ENCODE measurements at places on chromosomes 6 and 20.

DNA sequence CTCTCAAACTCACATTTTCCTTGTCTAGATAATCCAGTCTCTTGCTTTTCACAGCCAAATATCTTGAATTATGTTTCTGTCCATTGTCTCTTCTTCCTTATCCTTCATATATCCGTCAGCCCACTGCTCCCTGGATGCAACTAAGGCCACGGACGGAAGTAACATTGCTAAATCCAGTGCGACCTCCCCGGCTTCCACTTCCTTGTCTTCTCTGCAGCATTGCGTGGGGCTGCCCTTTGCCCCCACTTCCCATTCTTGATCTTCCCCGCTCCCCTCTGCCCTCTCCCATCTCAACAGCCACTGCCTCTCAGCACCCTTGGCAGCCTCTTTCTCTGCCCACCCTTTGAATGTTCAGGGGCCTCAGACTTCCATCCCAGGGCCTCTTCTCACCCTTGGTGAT lies 190.4 kb upstream of the UST start:
- no peak for DNase-seq

- DNase-seq: no peak
These were observed 48.2 kb downstream of the APCDD1L start for GRCh38 chr20:58466729-58467571.

DNA sequence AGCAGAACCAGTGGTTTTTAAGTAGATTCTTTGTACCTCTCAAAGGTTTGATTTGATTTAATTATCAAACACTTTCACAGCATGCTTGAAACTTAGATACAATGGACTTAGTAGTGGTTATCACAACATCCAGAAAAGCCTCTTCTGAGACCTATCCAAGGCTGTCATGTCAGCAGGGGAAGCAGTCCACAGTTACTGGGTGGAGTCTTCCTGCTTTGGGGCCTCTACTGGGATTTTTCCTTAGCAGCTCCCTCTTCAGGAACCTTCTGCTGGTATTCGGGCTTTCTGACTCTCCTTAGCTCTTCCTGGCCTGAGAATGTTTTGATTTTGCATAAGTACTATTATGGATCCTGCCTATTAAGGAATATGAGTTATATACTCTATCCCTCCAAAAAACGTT lies 36.0 kb downstream of the ARFGEF2 start:
- DNase-seq: no peak

DNA sequence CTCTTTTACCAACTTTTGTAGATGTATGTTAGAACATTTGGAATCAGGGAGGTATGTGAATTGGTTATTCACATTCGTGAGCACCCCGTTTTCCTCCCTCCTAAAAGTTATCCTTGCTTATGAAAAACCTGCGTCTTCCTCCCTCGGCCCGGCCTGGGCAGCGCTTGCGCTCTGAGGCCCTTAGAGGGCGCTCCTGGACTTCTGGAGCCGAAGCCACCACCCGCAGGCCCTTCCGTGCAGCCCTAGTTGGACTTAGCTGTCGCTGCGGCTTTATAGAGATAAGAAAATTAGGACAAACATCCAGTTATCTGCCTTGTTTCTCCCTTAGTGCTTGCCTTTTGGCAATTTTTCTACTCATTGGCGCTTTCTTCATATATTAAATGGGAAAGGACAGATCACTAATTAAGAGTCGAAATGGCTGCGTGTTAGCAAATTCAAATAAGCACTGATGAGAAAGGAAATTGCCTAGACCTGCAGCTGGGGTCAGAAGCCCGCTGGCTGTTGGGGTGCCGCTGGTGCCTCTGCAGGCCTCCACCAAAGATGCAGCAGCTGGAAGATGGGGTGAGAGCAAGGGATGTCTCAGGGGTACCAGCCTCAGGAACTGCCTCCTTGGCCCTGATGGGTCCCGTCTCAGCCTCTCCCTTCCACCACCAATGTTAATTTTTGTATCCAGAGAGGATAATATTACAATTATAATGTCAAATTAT lies 5.2 kb downstream of the FNDC1 start:
- DNase-seq: peak; percentile 44

DNA sequence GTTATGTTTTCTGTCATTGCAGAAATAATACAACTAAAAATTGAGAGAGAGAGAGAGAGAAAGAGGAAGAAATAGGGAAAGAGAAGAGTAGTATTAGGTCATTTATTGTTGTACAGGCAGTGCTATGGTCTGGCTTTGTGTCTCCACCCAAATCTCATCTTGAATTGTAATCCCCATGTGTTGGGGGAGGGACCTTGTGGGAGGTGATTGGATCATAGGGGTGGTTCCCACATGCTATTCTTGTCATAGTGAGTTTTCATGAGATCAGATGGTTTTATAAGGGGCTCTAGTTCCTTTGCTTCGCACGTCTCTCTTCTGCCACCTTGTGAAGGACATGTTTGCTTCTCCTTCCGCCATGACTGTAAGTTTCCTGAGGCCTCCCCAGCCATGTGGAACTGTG lies 677.4 kb upstream of the CHD6 start:
- DNase-seq: no peak

GRCh38 chr20:53943522-53944291 lies 126.7 kb downstream of the BCAS1 start:
- DNase-seq: no peak

- no peak for DNase-seq
These were observed 34.8 kb upstream of the NCOA3 start for GRCh38 chr20:47466704-47467459.

- no peak for DNase-seq
These were observed 218.6 kb upstream of the ZFP64 start for GRCh38 chr20:52410182-52410647.

DNA sequence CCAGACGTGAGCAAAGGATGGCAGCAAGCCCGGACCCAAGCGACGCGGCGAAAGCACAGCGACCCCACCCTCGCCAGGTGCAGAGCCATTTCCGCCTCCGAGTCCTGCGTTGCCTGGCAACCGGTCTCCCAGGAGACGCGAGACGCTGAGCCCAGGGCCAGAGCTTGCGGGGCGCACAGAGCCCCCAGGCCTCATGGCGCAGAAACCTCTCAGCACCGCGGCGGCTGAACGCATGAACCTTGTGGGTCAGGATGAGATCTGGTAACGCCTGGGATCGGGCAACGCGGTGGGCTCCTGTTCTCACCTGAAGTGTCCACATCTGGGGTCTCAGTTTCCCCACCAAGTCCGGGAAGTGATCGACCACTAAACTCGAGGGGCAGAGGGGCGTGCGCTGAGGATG lies 77.7 kb downstream of the ANKRD60 start:
- no peak for DNase-seq

DNA sequence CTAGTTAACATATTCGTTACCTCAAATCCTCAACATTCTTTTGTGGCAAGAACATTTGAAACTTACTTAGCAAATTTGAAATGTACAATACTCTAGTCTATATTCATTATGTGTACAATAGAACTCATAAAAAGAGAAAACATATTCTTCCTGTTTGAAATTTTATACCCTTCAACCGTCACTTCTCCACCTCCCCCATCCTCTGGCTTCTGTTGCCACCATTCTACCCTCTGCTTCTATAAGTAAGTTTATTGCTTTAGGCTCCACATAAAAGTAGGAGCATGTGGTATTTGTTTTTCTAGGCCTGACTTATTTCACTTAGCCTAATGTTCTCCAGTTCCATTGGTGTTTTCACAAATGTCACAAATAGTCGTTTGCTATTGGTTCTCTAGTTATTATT lies 205.3 kb downstream of the TENT5A start:
- no peak for DNase-seq

- no peak for DNase-seq
These were observed 838.8 kb downstream of the MAFB start for GRCh38 chr20:39850246-39850645.

- DNase-seq: peak; percentile 55
These were observed 27.5 kb downstream of the RSPH3 start for GRCh38 chr6:158972241-158973233.

GRCh38 chr20:50191065-50191543 lies 474 bp downstream of the CEBPB start:
- DNase-seq: no peak

- DNase-seq: no peak
These were observed 56.5 kb upstream of the MAP3K7 start for GRCh38 chr6:90643381-90643780.

- DNase-seq: no peak
These were observed 1.1 kb upstream of the CDC5L start for GRCh38 chr6:44386364-44386928.

GRCh38 chr6:24274441-24275083 lies 83.3 kb downstream of the DCDC2 start:
- DNase-seq: no peak

DNA sequence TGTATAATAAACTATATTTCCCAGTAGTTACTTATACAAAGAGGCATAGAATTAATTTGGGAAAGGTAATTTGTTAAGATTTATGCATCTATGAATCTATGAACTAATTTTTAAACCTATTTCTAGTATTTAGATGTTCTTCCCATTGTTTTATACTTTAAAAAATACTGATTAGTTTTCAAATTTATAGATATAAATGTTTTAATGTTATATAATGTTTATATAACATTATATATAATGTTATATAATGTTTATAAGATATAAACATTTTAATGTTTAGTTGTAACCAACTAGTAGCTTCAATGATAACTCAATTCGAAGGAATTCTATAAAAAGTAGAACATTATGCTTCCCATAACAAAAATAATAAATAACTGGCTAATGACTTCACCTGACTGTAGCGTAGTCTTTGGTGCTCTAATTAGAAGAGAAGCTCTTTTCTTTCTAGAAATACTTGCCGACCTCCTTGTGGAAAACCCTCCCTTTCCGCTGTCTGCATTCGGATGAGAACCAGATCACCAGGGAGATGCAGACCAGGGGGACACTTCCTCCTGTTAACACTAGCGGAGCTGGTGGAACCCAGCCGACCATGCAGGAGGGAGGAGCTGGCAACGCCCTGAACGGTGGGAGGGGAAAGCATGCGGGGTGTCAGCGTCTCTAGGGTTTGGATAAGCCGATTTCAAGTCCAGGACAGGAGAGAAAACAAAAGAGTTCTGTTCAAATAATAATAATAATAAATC lies 158.4 kb downstream of the OR2B2 start:
- DNase-seq: peak; percentile 90

- DNase-seq: no peak
These were observed 77.4 kb downstream of the ASXL1 start for GRCh38 chr20:32435449-32436107.

DNA sequence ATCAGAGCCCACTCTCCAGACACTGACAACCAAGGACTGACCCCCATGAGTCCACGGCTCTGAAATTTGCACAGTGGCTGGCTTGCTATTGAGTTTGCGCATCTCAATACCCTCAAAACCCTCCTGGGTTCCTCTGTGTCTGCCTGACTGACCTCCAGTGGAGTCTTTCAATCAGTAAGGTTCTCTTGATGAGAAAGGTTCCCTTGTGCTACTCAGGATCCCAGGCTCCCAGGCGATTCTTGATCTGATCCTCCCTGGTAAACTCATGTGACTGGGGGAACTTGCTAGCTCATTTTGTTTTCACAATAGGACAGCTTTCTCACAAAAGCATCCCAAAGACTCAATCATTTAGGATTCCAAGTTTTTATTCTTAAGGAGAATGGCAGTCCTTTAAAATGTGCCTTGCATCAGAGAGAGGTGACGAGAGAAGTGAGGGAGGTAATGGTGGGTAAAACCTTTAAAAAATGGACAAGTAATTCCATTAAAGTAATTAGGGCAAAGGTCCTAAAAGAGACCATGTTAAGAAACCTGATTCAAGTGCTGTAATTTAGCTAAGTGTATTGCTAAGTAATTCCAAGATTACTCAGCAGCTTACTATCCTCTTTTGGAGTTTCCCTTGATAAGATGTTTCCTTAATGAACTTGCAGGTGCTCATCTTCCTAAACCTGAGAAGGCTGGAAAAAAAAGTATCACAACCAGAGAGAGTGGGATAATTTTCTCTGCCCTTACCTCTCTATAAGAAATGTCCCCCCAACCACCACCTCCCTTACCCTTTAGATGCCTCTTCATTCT lies 304.7 kb upstream of the SGK1 start:
- DNase-seq: no peak

DNA sequence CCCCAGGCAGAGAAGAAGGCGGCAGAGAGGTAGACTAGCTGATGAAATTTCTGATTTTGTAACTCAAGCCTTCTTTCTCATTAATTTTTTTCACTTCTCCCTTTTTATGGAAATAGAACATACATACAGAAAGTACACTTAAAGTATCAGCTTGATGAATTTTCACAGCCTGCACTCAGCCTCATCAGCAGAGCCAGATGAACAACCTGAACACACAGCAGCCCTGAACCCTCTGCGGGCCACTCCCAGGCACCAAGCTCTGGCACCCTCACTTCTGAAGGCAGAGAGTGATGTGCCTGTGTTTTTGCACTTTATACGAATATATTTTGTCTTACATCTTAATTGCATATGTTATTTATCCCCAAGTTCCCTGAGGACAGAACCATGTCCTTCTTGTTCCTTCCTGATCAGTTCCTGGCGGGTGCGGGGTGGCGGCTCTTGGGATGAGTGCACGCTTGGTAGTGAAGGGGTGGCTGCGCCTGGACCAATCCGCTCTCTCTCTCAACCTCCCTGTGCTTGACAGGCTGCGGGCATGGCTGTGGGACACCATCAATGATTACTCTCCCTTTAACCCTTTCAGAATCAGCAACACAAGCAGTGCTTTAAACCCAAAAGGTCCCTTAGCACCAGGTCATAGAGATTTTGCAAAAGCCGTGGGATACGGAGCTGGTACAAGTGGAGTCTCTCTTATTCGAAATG lies 34.8 kb upstream of the AFDN start:
- no peak for DNase-seq

GRCh38 chr6:89675949-89676748 lies 37.6 kb upstream of the LYRM2 start:
- DNase-seq: no peak

GRCh38 chr6:78910591-78911171 lies 43.3 kb downstream of the IRAK1BP1 start:
- DNase-seq: no peak

DNA sequence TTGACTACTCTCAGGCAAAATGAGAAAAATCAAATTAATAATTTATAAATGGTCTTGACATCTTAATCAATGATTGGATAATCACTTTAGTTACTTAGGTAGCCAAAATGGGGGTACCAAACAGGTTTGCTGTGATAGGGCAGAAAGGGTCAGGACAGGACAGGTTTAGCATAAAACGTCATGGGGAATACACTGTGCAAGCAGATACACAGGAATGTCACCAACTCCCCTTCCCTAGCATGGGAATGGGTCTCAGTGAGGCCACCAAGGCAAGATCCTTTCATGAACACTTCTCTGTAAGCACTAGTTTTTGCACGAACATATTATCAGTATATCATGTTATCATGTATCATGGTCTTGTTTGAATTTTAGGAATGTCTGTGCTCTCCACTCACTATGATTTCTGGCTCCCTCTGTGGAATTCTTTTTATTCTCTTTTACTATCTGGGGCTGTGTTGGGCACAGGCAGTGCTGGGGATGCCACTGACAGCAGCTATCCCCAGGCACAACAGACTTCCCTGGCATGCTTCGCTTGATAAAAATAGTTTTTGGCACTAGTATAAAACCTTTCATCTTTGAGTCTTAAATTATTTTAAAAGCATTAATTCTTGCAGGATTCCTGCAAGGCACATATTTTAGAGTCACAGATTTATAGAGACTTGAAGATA lies 18.3 kb downstream of the PTCHD4 start:
- no peak for DNase-seq

GRCh38 chr6:143677577-143677890 lies 231 bp upstream of the PHACTR2 start:
- no peak for DNase-seq

- DNase-seq: no peak
These were observed 219.8 kb upstream of the ARID1B start for GRCh38 chr6:156557251-156557910.

GRCh38 chr20:916825-917224 lies 691 bp upstream of the ANGPT4 start:
- DNase-seq: no peak
